Neural cell (in vitro differentiated cells): ENCODE measurements at places on chromosomes 2 and 18. TPM values are rescaled to one million over a fixed set of nuclear protein-coding genes. Genes with fewer than 3 reads are reported as not detected.

The PID1 gene
- polyA plus RNA-seq = 10.8 and 11.0 TPM in 2 replicates

The GNLY gene
- not detected in 2 replicates for polyA plus RNA-seq

The NRP2 gene
- polyA plus RNA-seq = 28.2 and 30.2 TPM in 2 replicates

The RAX gene
- polyA plus RNA-seq = not detected in 2 replicates

The L3MBTL4 gene
- polyA plus RNA-seq = 0.16 and 0.90 TPM in 2 replicates

The RNF152 gene
- polyA plus RNA-seq = 22.9 and 31.1 TPM in 2 replicates

The HRH4 gene
- 0.12 TPM in 1 of 2 replicates, not detected in the other for polyA plus RNA-seq

The ARHGAP25 gene
- polyA plus RNA-seq = not detected in 2 replicates

The SKA1 gene
- polyA plus RNA-seq = 0.94 and 0.97 TPM in 2 replicates

The ANKRD62 gene
- not detected in 2 replicates for polyA plus RNA-seq

The OXER1 gene
- polyA plus RNA-seq = not detected in 2 replicates

The SEMA4C gene
- polyA plus RNA-seq = 88.7 and 101 TPM in 2 replicates

The CDKL4 gene
- not detected in 2 replicates for polyA plus RNA-seq

The B3GNT2 gene
- 4.2 and 5.8 TPM in 2 replicates for polyA plus RNA-seq

The HK2 gene
- polyA plus RNA-seq = 0.47 and 0.90 TPM in 2 replicates

The REG3G gene
- polyA plus RNA-seq = not detected in 2 replicates

The ANAPC1 gene
- 13.8 and 26.5 TPM in 2 replicates for polyA plus RNA-seq

The INHA gene
- polyA plus RNA-seq = 2.7 and 5.6 TPM in 2 replicates

The GPR45 gene
- 4.1 and 6.8 TPM in 2 replicates for polyA plus RNA-seq

The ITGA4 gene
- 0.40 TPM in 1 of 2 replicates, not detected in the other for polyA plus RNA-seq

The SPATA3 gene
- polyA plus RNA-seq = not detected in 2 replicates

The CCDC141 gene
- 0.27 and 0.34 TPM in 2 replicates for polyA plus RNA-seq

The NGEF gene
- polyA plus RNA-seq = 5.2 and 5.7 TPM in 2 replicates

The ZDBF2 gene
- 21.9 and 23.4 TPM in 2 replicates for polyA plus RNA-seq

The CRYGC gene
- polyA plus RNA-seq = not detected in 2 replicates

The IL36A gene
- polyA plus RNA-seq = not detected in 2 replicates

The MROH2A gene
- not detected in 2 replicates for polyA plus RNA-seq

The RAPH1 gene
- polyA plus RNA-seq = 13.9 and 17.9 TPM in 2 replicates

The DOK6 gene
- polyA plus RNA-seq = 7.4 and 9.7 TPM in 2 replicates

The DNAH6 gene
- 2.1 and 2.5 TPM in 2 replicates for polyA plus RNA-seq

The INPP5D gene
- 0.18 TPM in 1 of 2 replicates, not detected in the other for polyA plus RNA-seq

The EFR3B gene
- 29.3 and 30.6 TPM in 2 replicates for polyA plus RNA-seq

The RBKS gene
- polyA plus RNA-seq = 4.0 and 5.4 TPM in 2 replicates

The CAB39 gene
- polyA plus RNA-seq = 107 and 118 TPM in 2 replicates

The TXNL4A gene
- polyA plus RNA-seq = 131 and 163 TPM in 2 replicates

The FAM124B gene
- not detected in 2 replicates for polyA plus RNA-seq
